Kidney tubule cell (primary cell): ENCODE measurements at places on chromosomes 4 and X.

DNA sequence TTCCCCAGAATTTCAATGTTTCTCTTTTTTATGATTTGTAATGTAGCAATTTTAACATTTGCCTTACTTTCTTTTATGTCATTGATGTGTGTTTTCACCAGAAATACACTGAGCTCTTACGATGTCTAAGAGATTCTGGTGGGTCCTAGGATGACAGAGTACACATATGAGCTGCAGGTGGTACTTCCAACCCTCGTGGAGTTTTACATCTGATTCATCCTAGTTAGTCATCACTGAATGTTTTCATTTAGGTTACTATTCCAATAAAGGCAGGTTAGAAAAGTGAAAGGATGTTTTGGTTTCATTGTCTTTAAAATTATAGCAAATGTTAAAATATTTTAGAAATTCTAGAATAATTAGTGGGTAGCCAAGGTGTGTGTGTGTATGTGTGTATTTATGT, 605.9 kb downstream of the ADGRL3 start:
- peak; percentile 27 for DNase-seq

- DNase-seq = peak; percentile 85
Observed at GRCh38 chr4:145623831-145624230, 4.6 kb downstream of the MMAA start.

- no peak for DNase-seq
Observed at GRCh38 chr4:4709736-4710135, 149.7 kb upstream of the MSX1 start.

- DNase-seq = peak; percentile 43
Observed at GRCh38 chr4:188819233-188819632, 680.0 kb downstream of the TRIML1 start.
